ENCODE measurements at places on chromosomes 4 and X. TPM values are rescaled to one million over a fixed set of nuclear protein-coding genes. Genes with fewer than 3 reads are reported as not detected.

DNA sequence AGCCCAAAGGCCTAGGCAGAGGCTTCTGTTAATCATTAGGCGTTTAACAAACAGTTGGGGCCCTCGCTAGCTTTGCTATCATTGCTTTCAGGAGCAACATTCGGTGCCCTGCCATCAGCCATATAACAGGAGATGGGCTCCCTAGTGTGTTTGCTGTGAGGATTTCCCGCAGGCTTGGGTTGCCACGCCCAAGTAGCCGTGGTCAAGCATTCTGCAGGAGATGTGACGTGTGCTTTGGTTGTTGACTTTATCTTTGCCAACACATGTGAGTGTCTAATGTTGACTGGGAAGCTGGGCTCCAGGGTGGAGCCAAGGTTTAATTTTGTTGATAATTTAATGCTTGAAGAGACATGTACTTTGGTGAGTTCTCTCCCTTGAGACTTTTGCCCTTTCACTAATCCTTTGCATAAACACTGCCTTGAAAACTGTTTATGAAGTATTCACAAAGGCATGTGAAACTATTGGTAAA, 184.6 kb upstream of the KIT start:
- H3K4me1 ChIP-seq, result no peaks in the 10 kb centered on the region
- no peaks in the 10 kb centered on the region for H3K27me3 ChIP-seq
- no peak for DNase-seq
- H3K4me3 ChIP-seq, result no peak overlapping the region
- H3K27ac ChIP-seq, result no peak overlapping the region

DNA sequence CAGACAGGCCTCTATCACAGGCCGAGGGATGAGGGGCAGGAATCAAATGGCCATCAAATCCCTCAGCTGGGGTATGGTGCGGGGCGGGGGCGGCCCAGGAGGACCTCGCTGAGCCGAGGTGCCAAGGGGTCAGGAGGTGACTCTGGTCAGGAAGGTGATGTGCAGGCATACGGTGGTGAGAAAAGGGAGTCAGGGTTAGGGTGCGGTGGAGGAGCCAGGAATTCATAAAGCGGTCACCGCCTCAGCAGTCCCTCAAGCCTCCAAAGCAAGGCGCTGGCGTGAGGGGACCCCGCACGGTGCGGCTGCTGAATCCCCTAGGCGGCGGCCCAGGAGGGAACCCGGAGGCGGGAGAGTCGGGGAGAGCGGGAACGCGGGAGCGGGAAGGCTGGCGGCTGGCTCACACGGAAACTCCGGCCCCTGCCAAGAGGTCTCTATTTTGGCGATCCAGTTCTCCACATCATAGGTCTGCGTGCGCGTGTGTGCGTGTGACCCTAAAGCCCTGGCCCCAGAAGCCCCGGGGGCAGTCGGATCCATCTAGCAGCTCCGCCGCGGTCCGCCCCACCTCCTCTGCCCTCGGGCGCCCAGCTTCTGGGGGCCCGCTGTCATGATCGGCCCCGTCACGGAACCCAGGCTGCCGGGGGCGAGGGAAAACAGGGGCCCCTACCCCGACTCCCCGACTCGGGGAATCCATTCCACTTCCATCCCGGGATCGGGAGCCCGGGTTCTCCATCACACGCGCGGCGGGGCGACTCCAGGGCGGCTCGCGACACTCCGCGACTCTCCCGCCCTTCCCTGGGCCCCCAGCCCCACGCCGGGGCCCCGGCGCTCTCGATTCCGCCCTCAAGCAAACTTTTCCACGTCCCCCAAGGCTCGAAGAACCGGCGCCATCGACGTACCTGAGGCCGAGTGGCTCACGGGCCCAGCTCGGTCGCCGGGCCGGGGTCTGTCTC, 593 bp downstream of the ELF4 start:
- no peaks in the 10 kb centered on the region for H3K36me3 ChIP-seq
- peak overlapping the region; percentile 96 for H3K27ac ChIP-seq
- H3K4me1 ChIP-seq, result peaks cover 29% of the 10 kb centered on the region
- H3K4me3 ChIP-seq, result peak overlapping the region; percentile 63
- no peaks in the 10 kb centered on the region for H3K27me3 ChIP-seq
- no peak for DNase-seq

DNA sequence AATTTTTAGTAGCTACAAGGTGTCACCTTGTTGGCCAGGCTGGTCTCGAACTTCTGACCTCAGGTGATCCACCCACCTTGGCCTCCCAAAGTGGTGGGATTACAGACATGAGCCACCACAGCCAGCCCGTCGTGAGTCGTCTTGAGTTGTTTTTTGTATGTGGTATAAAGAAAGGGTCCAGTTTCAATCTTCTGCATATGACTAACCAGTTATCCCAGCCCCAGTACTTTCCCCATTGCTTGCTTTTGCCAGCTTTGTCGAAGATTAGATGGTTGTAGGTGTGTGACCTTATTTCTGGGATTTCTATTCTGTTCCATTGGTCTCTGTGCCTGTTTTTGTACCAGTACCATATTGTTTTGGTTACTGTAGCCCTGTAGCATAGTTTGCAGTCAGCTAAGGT, 105.9 kb downstream of the OR13H1 start:
- no peak overlapping the region for H3K4me3 ChIP-seq
- no peak overlapping the region for H3K27ac ChIP-seq
- H3K36me3 ChIP-seq, result no peaks in the 10 kb centered on the region
- no peak for DNase-seq
- H3K4me1 ChIP-seq, result no peaks in the 10 kb centered on the region

- no peaks in the 10 kb centered on the region for H3K4me1 ChIP-seq
- no peak overlapping the region for H3K4me3 ChIP-seq
- H3K36me3 ChIP-seq, result no peaks in the 10 kb centered on the region
- H3K27me3 ChIP-seq, result no peaks in the 10 kb centered on the region
Measured at GRCh38 chrX:12617241-12617640, 174.0 kb upstream of the PRPS2 start.

DNA sequence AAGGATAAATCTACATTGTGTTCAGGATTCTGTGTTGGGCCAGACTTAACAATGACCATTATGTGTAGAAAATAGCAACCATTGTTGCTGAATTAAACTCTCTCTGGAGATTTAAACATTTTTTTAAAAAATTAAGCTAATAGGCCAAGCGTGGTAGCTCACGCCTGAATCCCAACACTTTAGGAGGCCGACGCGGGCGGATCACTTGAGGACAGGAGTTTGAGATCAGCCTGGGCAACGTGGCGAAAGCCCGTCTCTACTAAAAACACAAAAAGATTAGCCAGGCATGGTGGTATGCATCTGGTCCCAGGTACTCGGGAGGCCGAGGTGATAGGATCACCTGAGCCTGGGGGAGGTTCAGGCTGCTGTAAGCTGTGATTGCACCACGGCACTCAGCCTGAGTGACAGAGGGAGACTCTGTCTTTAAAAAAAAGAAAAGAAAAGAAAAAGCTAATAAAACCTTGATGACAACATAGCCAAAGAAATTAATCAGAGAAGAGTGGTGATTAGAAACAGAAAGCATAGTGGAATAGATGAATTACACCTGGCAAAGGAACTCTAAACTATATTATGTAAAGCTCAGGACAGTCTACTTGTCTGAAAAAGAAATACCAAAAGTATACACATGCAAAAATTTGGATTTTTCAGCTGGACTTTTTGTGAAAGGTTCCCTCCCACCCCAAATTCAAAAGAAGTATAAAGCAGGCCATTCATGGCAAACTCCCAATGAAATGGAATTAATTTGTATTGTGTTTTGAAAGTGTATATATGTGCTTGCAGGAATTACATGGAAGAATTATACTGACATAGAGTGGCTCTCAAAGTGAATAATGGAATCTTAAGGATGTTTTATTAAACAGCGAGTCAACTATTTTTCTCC, 21.9 kb downstream of the PLS3 start:
- no peak for DNase-seq
- no peaks in the 10 kb centered on the region for H3K36me3 ChIP-seq
- H3K4me1 ChIP-seq, result no peaks in the 10 kb centered on the region
- no peak overlapping the region for H3K4me3 ChIP-seq

GRCh38 chr4:8689741-8690140, 97.2 kb downstream of the CPZ start:
- H3K4me3 ChIP-seq, result no peak overlapping the region
- peaks cover 53% of the 10 kb centered on the region for H3K27me3 ChIP-seq
- H3K36me3 ChIP-seq, result no peaks in the 10 kb centered on the region

GRCh38 chrX:136880003-136880451, 498 bp downstream of the RBMX start:
- H3K36me3 ChIP-seq, result peaks cover 35% of the 10 kb centered on the region
- DNase-seq, result no peak
- H3K27me3 ChIP-seq, result no peaks in the 10 kb centered on the region
- H3K4me3 ChIP-seq, result peak overlapping the region; percentile 72
- H3K27ac ChIP-seq, result peak overlapping the region; percentile 90

DNA sequence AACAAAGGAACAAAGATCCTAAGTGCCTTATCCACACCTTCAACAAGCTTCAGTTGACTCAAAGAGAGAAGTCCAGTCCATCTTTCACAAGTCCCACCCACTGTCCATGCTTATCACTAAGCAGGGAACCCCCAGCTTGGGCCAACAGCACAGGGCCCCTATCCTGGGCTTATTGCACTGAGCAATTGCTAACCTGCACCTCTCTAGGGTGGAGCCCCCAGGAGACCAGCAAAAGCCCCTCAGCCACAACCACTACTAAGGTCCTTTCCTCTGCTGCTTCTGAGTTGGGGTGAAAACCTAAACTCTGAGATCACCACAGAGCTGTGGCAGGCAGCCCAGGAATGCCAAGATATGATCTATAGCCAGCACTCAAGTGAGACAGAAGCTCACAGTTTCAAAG, 96.7 kb upstream of the PBDC1 start:
- no peaks in the 10 kb centered on the region for H3K36me3 ChIP-seq
- H3K4me3 ChIP-seq, result no peak overlapping the region
- DNase-seq, result no peak
- no peaks in the 10 kb centered on the region for H3K27me3 ChIP-seq

- H3K27me3 ChIP-seq, result no peaks in the 10 kb centered on the region
- no peak for DNase-seq
- H3K36me3 ChIP-seq, result no peaks in the 10 kb centered on the region
- no peaks in the 10 kb centered on the region for H3K4me1 ChIP-seq
- H3K27ac ChIP-seq, result no peak overlapping the region
Measured at GRCh38 chr4:71867598-71867997, 83.7 kb upstream of the GC start.

DNA sequence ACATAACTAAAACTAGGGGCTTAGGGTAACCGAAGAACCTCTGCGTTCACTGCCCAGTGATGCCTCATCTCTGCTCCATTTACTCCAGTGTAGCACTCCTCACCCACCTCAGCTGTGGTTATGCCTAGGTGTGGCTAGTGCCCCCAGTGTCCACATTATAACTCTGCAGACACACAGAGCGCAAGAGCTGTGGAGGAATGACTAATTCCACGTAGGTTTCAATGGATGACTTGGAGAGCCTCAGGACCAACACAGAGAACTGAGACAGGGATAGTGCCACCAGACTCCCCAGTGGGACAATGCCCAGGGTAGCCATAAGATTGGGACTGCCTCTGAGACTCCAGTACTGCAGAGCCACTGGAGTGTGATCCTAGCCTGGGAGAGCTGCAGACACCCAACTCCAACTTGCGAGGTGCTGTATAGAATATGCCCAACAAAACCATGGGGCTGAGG, 542.4 kb upstream of the DIPK2B start:
- no peaks in the 10 kb centered on the region for H3K4me1 ChIP-seq
- peaks cover 29% of the 10 kb centered on the region for H3K36me3 ChIP-seq
- DNase-seq, result no peak
- no peak overlapping the region for H3K4me3 ChIP-seq

GRCh38 chrX:135923353-135923752, 29.8 kb downstream of the SAGE1 start:
- no peak overlapping the region for H3K4me3 ChIP-seq
- DNase-seq, result no peak
- no peak overlapping the region for H3K27ac ChIP-seq
- H3K36me3 ChIP-seq, result no peaks in the 10 kb centered on the region
- H3K27me3 ChIP-seq, result no peaks in the 10 kb centered on the region
- H3K4me1 ChIP-seq, result no peaks in the 10 kb centered on the region

Gene WDR17
- 2.4 TPM for total RNA-seq

Gene GJB1
- not detected for total RNA-seq

Gene UGT2B28
- not detected for total RNA-seq

Gene FREM3
- not detected for total RNA-seq

Gene SPIN2A
- total RNA-seq, result not detected

Gene ACOX3
- total RNA-seq, result 86.2 TPM

Gene H2BW2
- total RNA-seq, result not detected

Gene COL4A6
- 3.0 TPM for total RNA-seq

Gene SAT1
- total RNA-seq, result 582 TPM

Gene AKAP4
- not detected for total RNA-seq

Gene CT45A1
- total RNA-seq, result not detected
